ENCODE measurements at places on chromosomes 7 and 10. TPM values are rescaled to one million over a fixed set of nuclear protein-coding genes. Genes with fewer than 3 reads are reported as not detected.

ASZ1 gene
- total RNA-seq, result not detected

SPDYE8 gene
- not detected for total RNA-seq

HEPACAM2 gene
- total RNA-seq, result 4.4 TPM

RTKN2 gene
- 1.3 TPM for total RNA-seq
